ENCODE measurements at places on chromosomes 12 and 14.

DNA sequence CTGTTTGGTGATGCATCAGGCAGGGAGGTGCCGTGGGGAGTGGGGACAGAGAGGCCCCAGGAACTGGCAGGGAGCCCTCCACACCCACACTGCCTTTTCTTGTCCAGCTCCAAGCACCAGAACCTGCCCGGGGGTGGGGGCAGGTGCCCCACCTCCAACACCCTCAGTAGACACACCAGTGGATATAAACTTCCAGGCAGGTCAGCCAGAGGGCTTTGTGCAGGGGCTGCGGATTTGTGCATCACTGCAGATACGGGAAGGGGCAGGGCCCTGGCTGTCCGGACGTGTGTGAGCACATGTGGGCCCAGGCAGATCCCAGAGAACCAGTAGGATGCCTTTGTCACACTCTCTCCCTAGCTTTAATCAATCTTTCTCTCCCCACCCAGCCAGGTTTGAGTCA lies 1.3 kb upstream of the TGM1 start:
- no peak for DNase-seq

DNA sequence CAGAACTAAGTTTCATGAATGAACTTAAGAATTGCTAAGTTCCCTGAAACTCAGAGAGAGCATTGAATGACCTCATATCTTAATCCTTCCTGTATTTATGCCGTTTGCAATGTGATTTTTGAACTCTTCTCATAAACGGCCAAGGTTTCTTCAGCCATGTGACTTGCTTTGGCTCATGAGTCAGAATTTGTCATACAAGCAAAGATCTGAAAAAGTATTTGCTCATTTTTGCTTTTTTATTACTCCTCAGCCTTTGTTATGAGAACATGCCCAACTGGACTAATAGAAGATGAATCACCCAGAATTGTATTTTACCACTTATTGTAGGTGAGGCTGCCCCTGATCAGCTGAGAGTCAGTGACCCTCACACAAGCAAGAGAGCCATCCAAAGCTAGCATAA lies 693.8 kb downstream of the BCL11B start:
- DNase-seq = no peak

DNA sequence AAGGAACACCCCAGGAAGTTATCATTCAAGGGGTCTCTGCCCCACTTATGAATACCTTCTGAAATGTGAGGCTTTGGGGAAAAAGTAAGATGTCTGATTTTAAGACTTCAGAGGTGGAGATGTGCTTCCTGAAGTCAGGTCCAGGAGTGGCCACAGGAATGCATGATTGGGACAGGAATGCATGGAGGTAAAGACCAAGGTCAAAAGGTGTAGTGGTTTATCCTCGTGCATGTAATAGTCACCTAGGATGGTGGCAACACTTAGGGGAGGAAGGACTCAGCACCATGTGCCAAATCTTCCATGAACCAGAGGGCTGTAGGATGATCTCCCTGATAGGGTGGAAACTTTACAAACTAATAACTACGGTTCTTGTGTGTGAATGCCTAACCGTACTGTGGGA lies 217.3 kb downstream of the C12orf75 start:
- DNase-seq = no peak

- DNase-seq = no peak
Measured at GRCh38 chr12:1630133-1630826, 1.2 kb downstream of the WNT5B start.

- DNase-seq = no peak
Measured at GRCh38 chr12:116262741-116263140, 14.8 kb downstream of the MED13L start.

- no peak for DNase-seq
Measured at GRCh38 chr12:20289520-20289919, 78.8 kb upstream of the PDE3A start.

DNA sequence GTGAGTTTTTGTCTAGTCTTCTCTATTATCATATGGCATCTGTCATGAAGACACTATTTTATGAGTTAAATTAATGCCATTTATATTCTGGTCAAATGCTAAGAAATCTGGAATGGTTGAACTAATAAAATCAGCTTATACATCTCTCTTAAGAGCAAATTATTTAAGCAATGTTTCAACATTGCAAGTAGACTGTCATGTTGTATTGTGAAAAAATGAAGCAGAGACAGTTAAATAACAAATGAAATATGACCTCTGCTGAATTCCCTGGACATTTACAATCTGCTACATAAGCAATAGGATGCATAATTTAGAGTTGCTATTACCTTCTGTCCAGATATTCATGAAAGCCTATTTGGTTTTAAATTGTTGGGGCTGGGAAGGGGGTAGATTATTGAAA lies 30.6 kb downstream of the NAV3 start:
- no peak for DNase-seq

GRCh38 chr14:78202976-78203375 lies 32.8 kb downstream of the NRXN3 start:
- no peak for DNase-seq

- no peak for DNase-seq
Measured at GRCh38 chr14:97930166-97930565, 1133.0 kb downstream of the VRK1 start.

- no peak for DNase-seq
Measured at GRCh38 chr12:24649209-24649608, 299.7 kb downstream of the BCAT1 start.

DNA sequence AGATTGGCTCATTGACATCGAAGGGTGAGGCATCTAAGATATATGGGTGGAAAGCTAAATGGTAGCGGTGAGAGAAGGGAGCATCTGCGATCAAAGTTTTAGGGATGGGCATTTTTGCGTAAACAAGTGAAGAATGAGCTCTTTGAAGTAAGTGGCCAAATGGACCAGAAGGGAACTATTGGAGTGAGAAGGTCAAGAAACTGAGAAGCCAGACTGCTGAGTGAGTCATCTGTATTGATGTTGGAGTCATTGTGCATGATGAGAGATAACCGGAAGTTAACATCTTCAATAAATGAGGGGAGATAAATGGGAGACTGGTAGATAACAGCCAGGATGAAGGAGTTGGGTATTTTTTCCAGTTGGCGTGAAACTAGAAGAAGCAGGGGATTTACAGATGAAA lies 271.9 kb upstream of the PDE3A start:
- DNase-seq = no peak

GRCh38 chr14:92800525-92800924 lies 6.4 kb downstream of the GOLGA5 start:
- DNase-seq = no peak

DNA sequence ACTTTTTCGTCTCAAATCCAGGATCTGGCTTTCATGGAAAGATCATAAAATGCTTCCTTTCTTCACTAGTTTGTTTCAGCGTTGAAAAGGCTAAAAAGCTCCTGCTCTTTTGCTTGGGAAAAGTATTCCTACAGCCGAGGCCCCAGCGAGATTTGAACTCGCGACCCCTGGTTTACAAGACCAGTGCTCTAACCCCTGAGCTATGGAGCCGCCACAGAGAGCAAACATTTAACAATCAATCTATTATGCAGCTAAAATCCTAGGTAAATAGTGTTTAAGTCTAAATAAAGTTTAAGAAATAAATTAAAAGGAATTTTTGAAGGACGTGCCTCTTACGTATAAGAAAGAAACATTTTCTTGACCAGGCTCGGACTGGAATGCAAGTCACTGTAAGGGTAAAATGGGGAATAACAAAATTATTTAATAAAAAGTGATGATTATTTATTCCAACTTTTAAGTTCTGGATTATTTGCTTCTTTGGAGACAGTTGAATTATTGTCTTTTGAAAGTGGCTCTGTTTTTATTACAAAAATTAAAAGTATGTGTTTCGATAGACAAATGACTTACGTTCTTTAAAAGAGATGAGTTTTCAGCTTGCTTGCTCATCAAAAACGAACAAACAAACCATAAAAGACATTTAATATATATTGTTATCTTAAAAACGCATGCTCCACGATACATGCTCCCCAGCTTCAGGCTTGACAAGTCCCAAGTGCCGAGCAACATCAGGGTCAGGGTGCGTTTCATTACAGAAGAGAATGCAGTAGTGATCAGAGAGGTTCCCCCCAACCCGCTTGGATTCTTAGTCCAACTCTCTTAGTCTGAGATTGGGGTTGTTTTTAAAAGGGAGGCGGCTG lies 10.2 kb downstream of the OR6S1 start:
- no peak for DNase-seq

DNA sequence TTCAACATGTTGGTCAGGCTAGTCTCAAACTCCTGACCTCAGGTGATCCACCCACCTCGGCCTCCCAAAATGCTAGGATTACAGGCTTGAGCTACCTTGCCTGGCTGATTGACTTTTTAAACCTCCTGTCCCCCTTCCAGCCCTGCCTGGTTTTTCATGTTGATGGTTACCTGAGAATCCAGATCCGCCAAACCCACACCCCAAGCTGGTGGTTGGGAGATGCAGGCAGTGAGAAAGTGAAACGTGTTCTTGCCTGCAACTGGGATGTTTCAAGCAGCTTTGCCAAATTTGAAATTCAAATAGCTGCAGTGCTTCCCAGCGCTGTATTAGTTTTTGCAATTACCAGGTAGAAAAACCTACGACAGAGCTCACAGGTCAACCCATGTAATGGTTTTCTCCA lies 238.3 kb upstream of the PWP1 start:
- no peak for DNase-seq

GRCh38 chr14:103393676-103394626 lies 8.7 kb downstream of the MARK3 start:
- no peak for DNase-seq

DNA sequence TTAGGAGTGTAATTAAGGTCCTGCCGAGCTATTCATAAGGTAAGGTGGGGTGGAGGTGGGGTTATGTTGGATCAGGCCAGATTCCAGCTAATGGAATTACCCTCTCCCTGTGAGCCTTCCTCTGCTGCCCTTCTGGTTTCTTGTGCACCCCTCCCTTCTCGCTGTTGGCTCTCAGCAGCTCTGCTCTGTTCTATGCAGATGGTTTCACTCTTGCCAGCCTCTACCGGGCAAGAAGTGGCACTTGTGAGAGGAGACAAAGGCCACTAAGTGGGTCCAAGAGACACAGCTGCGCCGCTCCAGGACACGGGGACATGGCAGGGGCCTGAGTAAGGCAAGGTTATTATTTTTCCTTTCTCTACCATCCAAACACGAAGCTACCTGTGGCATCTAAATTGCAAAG lies 334.4 kb downstream of the EMP1 start:
- DNase-seq = no peak

DNA sequence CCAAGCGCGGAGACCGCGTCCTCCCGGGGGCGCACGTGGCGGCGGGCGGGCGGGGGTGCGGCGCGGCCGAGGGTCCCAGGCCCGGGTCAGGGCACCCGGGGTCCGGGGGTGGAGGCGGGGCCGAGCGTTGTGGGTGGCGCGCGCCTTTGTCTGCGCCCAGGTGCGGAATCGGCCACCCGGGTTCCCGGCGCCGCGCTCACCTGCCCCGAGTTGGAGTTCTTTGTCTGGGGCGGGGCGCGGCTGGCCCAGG lies 50.1 kb downstream of the LRCOL1 start:
- no peak for DNase-seq

DNA sequence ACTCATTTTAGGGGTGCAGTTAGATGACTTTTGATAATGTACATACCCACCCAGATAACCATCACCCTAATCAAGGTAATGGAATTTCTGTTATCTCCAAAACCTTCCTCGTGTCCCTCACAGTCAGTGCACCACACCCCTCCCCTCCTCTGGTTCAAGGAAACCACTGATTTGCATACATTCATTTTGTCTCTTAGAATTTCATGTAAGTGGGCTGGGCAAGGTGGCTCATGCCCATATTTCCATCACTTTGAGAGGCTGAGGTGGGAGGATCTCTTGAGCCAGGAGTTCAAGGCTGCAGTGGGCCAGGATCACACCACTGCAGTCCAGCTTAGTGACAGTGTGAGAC lies 15.7 kb downstream of the ADIPOR2 start:
- no peak for DNase-seq

DNA sequence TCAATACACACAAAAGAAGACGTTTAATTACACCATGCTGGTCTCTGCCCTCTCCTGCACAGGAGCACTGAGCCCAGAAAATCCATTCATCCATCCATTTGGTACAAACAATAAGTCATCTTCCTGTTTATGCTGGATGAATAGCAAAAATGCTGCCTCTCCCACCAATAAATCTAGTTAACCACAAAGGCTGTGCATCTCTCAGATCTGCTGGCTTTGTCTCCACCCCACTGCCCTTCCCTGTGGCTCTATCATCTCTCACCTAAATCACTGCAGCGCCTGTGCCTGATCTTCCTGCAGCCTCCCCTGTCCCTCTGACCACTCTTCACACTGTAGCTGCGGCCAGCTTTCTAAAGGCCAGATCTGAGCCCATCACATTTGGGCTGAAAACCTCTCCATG lies 72.9 kb upstream of the DDX11 start:
- no peak for DNase-seq

- DNase-seq = no peak
Measured at GRCh38 chr12:101876322-101876860, 989 bp upstream of the DRAM1 start.

GRCh38 chr14:21408147-21408546 lies 24.3 kb upstream of the SUPT16H start:
- no peak for DNase-seq

GRCh38 chr12:6266971-6267721 lies 43.3 kb upstream of the PLEKHG6 start:
- no peak for DNase-seq

GRCh38 chr12:41339784-41340183 lies 151.7 kb downstream of the PDZRN4 start:
- no peak for DNase-seq

DNA sequence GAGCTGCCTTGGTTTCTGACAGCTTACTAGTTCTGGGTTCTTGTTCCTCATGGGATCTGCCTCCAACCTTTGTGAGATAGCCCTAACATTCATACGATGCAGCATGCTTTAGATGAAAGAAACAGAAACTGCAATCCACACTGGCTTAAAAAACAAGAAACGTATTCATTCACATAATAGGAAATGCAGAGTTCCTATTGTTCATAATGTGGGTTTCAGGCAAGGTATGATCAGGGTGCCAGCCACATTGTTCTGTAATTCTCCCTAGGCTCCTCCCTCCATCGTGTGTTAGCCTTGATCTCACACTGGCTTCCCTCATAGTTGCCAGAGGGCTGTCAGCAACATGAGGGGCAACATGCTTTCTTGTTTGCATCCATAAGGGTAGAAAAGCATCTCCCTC lies 2.7 kb upstream of the CCDC63 start:
- no peak for DNase-seq

DNA sequence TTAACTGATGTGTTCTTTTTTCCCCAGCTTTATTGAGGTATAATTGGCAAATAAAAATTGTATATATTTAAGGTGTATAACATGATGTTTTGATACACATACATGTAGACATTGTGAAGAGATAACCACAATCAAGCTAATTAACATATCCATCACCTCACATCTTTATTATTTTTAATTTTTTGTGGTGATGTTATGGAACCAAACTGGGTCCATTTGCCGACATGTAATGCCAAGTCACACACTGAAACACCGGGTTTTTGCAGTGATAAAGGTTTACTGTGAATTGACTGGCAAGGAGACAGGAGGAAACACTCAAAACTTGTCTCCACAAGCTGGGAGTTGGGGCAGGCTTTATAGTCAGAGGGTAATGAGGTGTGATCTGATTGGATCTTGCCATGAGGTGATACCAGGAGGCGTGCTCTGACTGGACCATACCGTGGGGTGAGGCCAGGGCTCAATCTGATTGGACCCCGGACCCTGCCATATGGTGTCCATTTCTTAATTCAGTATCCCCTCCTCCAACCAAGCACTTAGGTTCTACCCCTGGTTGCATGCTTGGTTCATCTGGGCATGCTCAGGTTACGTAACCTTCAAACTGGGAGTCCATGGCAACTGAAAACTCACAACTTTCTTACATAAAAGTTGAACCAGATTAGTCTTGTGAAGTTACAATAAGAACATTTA lies 11.8 kb upstream of the WSCD2 start:
- DNase-seq = no peak

GRCh38 chr12:24997970-24998582 lies 49.2 kb upstream of the BCAT1 start:
- no peak for DNase-seq

- peak; percentile 39 for DNase-seq
Measured at GRCh38 chr14:37230551-37231194, 32.9 kb downstream of the MIPOL1 start.
